ENCODE measurements at places on chromosomes 16 and 17.

DNA sequence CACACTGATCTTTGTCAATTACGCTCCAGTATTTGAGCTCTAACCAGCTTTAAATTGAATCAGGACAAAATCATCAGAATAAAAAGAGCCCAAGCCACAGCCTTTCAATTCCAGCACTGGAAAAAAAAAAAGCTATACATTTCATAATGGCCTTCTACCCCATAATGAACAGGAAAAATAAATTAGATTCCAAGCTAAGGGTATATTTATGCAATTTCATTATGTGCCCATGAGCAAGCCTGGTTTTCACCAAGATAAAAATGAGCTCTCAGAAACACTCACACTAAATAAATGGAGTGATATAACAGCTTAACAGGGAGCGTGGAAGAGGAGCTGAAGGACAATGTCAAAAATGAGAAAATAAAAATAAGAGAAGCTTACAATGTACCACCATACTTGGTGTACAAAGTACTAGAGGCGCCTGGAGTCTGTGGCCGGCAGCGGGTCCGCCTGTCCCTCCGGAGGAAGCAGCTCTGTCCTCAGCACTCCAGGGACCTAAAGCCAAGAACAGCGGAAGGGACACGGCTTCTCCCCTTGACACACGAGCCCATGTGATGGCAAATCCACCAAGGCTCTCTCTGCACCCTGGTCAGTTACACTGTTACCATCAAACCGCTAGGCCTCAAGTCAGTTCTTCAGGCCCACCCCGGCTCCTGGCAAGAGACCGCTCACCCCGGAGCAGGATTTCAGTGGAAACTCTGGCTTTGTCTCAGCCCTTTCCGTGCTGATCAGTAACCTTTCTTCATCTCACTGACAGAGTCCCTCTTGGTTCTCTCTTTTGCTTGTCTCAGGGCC is 69.6 kb downstream of the RBFOX3 start:
- no peak overlapping the region for H3K27ac ChIP-seq
- H3K4me3 ChIP-seq: no peak overlapping the region
- DNase-seq: no peak

GRCh38 chr17:61837175-61838051 is 25.9 kb downstream of the BRIP1 start:
- H3K27ac ChIP-seq: no peak overlapping the region
- peak; percentile 26 for DNase-seq
- no peak overlapping the region for H3K4me3 ChIP-seq
- no peaks in the 10 kb centered on the region for H3K27me3 ChIP-seq
- no peaks in the 10 kb centered on the region for H3K4me1 ChIP-seq

- H3K4me3 ChIP-seq: no peak overlapping the region
- no peak for DNase-seq
- peaks cover 21% of the 10 kb centered on the region for H3K27me3 ChIP-seq
- H3K36me3 ChIP-seq: no peaks in the 10 kb centered on the region
- H3K4me1 ChIP-seq: no peaks in the 10 kb centered on the region
- no peak overlapping the region for H3K27ac ChIP-seq
Measured at GRCh38 chr16:84963066-84963465, 48.3 kb downstream of the ZDHHC7 start.

DNA sequence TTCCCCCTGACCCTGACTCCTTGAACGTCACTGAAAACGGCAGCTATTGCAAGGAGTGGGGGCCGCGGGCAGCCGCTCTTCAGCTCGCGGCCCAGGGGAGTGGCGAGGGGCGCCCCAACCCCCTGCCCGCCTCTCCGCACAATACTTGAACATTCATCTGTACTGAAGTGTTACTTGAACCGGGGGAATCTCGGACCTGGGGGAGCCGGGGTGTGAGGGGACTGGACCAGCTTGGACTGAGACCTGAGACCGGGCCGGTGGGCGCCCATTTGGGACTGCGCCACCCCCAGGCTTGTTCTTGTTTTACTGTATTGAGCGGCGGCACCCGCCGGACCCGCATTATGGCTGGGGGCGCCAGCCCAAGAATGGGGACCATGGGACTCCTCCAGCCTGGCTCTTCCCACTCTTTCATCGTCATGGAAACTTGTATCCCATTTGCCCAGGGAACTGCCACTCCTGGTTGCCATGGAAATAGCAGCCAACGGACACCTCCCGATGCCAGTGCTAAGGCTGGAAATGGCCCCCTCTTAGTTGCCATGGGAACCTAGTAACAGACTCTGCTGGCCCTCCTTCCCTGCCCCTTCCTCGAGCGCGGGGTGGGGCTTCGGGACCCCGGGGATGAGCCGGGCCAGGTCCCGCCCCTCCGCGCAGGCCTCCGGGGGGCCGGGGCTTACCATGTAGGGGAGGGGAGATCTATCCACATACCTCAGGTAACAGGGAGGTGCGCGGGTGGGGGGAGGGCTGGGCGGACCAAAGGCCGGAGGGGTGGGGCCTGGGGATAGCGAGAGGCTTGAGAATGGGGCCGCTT is 805 bp upstream of the ORAI3 start:
- peaks cover 3% of the 10 kb centered on the region for H3K36me3 ChIP-seq
- H3K4me3 ChIP-seq: peak overlapping the region; percentile 87
- no peak overlapping the region for H3K27ac ChIP-seq
- peaks cover 20% of the 10 kb centered on the region for H3K4me1 ChIP-seq
- no peaks in the 10 kb centered on the region for H3K27me3 ChIP-seq

DNA sequence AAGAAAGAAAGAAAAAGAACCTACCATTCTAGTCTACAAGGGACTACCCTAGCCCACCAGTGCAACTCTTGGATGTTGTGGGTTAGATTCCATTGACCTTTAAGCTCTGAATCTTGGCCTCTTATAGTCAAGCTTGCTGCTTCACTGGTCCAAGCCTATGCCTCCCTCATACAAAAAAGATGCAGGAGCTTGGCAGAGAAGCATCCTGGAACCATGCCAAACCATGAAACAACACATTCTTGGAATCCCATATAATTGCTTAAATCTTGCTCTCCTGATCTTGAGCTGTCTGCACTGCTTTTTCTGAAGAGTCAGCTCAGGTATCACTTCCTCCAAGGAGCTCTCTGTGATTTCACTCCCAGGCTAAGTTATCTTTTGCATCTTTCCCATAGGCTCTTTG is 117.9 kb upstream of the GPR139 start:
- H3K4me1 ChIP-seq: no peaks in the 10 kb centered on the region
- H3K27me3 ChIP-seq: peaks cover 9% of the 10 kb centered on the region
- no peak overlapping the region for H3K4me3 ChIP-seq
- no peak overlapping the region for H3K27ac ChIP-seq
- DNase-seq: no peak

DNA sequence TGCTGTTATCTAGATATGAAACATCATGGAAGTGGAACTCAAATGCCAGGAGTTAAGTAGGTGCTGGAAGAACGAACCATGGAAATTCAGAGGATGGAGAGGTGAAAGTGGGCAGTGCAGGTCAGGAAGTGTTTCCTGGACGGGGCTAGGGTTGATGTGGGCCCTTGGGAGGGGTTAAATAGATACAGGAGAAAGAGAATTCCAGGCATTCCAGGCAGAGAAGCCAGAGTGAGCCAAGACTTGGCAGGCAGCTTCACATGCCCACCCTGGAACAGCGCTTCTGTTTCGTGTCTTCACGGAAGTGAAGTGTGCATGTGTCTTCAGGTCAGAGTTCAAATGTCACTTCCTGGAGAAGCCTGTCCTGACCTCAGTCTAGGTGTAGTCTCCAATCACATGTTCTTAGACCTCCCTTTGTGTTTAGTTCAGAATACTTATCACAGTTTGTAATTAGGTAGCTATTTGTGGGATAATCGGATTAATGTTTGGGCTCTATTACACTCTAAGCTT is 41.3 kb downstream of the GP2 start:
- peaks cover 2% of the 10 kb centered on the region for H3K36me3 ChIP-seq
- DNase-seq: no peak
- H3K27ac ChIP-seq: no peak overlapping the region
- H3K27me3 ChIP-seq: peaks cover 9% of the 10 kb centered on the region
- no peak overlapping the region for H3K4me3 ChIP-seq

DNA sequence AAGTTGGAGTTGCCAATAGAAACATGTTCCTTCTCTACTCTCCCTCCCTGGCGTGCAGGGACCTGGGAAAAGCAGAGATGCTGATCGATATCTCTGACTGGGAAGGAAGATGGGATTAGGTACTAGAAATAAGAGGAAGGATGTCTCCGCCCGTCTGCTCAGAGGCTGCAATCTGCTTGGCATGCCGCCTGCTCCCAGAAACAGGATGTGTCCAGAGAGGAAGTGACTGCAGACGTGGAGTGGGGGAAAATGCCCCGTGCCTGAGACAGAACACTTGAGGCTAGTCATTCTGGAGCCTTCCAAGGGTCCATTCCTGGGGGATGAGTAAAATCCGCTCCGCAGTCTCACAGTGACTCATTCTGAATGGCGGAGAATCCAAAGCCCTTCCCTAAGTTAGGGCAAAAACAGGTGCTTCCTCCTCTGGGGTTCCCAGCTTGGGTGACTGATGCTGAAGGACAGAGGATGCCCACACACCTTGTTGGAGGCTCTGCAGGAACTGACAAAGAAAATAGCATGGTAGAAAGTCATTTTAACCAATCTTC is 45.0 kb upstream of the SMURF2 start:
- H3K36me3 ChIP-seq: peaks cover 5% of the 10 kb centered on the region
- H3K27ac ChIP-seq: peak overlapping the region; percentile 24
- no peak overlapping the region for H3K4me3 ChIP-seq
- no peaks in the 10 kb centered on the region for H3K27me3 ChIP-seq
- peaks cover 47% of the 10 kb centered on the region for H3K4me1 ChIP-seq
- no peak for DNase-seq

- peaks cover 17% of the 10 kb centered on the region for H3K36me3 ChIP-seq
- H3K27me3 ChIP-seq: no peaks in the 10 kb centered on the region
- H3K4me1 ChIP-seq: peaks cover 52% of the 10 kb centered on the region
- DNase-seq: no peak
- H3K4me3 ChIP-seq: no peak overlapping the region
Measured at GRCh38 chr17:42253578-42253977, 22.6 kb downstream of the STAT5B start.

DNA sequence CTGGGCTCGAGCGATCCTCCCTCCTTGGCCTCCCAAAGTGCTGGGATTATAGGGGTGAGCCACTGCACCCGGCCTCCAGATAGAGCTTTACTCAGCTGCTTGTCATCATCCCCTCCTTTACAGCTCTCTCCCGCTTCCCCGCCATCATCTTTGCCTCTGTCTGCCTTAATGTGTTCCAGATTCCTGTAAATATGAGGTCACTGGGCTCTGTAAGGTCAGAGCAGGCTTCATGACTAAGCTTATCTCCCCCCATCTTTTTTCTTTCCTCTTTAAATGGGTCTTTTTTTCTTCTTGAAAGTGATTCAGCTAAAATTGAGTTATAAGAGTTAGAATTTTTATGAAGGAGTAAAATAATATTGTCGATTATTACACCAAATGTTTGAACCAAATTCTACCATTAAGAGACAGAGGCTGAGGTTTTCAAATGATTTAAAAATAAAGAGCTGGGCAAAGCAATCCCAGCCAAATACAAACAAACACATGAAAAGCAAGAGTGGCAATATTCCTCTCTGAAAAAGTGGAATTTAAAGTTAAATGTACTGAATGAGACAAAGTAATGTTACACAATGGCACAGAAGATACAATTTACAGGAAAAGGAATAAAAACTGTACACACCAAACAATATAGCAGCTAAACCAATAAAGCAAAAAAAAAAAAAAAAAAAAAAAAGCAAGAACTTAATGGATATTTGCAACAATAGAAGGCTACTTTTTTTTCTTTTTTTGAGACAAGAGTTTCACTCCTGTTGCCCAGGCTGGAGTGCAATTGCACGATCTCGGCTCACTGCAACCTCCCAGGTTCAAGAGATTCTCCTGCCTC is 62.1 kb downstream of the CRISPLD2 start:
- no peak for DNase-seq
- no peak overlapping the region for H3K4me3 ChIP-seq
- peaks cover 74% of the 10 kb centered on the region for H3K27me3 ChIP-seq
- no peaks in the 10 kb centered on the region for H3K4me1 ChIP-seq
- H3K27ac ChIP-seq: no peak overlapping the region

DNA sequence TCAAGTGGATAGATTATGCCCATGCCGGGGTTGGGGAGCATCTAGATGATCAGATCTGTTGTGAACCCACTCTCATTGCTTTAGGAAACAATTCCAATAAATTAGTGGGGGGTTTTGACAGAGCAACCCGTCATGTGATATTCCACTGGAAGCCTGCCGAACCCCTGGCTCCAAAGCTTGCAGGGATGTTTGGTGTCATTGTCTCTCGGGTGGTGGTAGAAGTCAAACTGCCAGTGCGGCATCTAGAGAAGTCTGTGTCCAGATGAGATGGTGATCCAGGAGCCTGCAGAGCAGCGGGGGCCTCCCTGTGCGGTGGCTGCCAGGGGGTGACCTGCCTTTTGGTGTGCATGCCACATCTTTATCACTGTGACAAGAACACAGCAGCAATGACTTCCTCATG is 91.7 kb downstream of the SHISA6 start:
- no peaks in the 10 kb centered on the region for H3K4me1 ChIP-seq
- no peak overlapping the region for H3K27ac ChIP-seq
- H3K36me3 ChIP-seq: peaks cover 1% of the 10 kb centered on the region
- H3K4me3 ChIP-seq: no peak overlapping the region
- no peak for DNase-seq

DNA sequence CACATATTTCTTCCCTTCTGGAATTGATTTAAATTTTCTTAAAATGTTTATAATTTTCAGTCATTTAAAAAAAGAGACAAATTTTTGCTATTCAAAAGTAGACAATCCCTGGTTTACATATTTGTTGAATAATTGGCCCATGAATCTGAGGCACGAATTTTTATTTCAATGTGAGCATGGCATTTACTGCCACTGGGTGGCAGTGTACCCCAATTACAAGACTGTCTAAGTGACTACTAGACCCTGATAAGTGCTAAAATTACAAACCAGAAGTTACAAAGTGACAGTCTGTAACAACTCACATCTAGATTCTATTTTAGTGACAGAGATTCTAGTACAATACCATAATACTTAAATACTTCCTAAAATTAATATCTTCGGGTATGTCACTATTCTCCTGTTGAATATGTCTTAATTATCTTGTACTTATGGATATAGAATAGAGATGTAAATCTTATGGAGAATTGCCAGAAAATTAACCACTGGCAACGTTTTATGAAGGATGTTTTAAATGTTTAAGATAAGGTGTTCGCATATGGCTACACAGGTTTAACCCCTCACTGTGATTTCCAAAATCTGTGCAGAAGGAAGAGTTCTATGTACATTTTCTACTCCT is 235.8 kb downstream of the MAP2K4 start:
- no peak overlapping the region for H3K27ac ChIP-seq
- H3K4me1 ChIP-seq: no peaks in the 10 kb centered on the region
- H3K36me3 ChIP-seq: no peaks in the 10 kb centered on the region

DNA sequence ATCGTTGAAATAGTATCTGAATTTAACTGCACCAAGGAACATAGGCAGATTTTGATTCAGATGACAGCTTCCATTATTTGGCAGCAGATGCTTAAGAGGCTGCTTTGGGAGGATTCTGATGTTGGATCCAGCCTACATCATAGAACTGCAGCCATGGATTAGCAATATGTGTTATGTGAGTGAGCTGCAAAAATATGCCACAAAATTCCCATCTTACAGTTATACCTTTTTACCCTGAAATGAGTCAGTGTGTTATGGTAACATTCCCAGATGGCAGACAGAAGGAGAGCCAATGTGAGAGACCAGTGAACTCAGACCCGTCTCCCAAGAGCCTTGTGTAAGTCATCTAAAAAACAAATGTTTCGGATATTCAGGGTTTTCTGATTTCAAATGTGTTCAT is 206.1 kb downstream of the CDH13 start:
- DNase-seq: no peak
- H3K27me3 ChIP-seq: peaks cover 33% of the 10 kb centered on the region
- no peak overlapping the region for H3K27ac ChIP-seq
- no peaks in the 10 kb centered on the region for H3K36me3 ChIP-seq
- H3K4me3 ChIP-seq: no peak overlapping the region

- no peaks in the 10 kb centered on the region for H3K27me3 ChIP-seq
- H3K27ac ChIP-seq: no peak overlapping the region
- peaks cover 37% of the 10 kb centered on the region for H3K4me1 ChIP-seq
- peak overlapping the region; percentile 49 for H3K4me3 ChIP-seq
Measured at GRCh38 chr16:4410335-4411075, 5.9 kb downstream of the CORO7 start.
